Activated naive CD8-positive, alpha-beta T cell treated with anti-CD3 and anti-CD28 coated beads for 36 hours (primary cell): ENCODE measurements at places on chromosomes 1 and 21. TPM values are rescaled to one million over a fixed set of nuclear protein-coding genes. Genes with fewer than 3 reads are reported as not detected.

LRRN2 gene
- not detected for total RNA-seq

MROH7 gene
- total RNA-seq, result 0.14 TPM

PLEKHN1 gene
- total RNA-seq, result 0.85 TPM

- H3K4me3 ChIP-seq, result no peak overlapping the region
- DNase-seq, result no peak
- H3K4me1 ChIP-seq, result peaks cover 28% of the 10 kb centered on the region
- H3K36me3 ChIP-seq, result peaks cover 31% of the 10 kb centered on the region
- no peaks in the 10 kb centered on the region for H3K27me3 ChIP-seq
Observed at GRCh38 chr1:205172729-205173366, 38.7 kb downstream of the DSTYK start.

DNA sequence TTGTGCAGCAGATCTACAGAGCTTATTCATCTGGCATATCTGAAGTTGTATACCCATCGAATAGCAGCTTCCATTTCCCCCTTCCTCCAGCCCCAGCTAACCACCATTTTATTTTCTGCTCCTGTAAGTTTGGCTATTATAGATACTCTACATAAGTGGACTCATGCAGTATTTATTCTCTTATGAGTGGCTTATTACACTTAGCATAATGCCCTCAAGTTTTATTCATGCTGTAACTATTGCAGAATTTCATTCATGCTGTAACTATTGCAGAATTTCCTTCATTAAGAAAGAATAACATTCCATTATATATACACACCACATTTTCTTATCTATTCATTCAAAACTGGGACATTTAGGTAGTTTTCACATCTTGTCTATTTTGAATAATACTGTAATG lies 30.5 kb upstream of the IFI16 start:
- H3K4me1 ChIP-seq, result peaks cover 8% of the 10 kb centered on the region
- no peak overlapping the region for H3K4me3 ChIP-seq
- no peak for DNase-seq
- peaks cover 15% of the 10 kb centered on the region for H3K36me3 ChIP-seq
- no peak overlapping the region for H3K27ac ChIP-seq
- H3K27me3 ChIP-seq, result peaks cover 10% of the 10 kb centered on the region

GRCh38 chr1:8015809-8016165 lies 10.3 kb downstream of the ERRFI1 start:
- H3K4me3 ChIP-seq, result no peak overlapping the region
- H3K27ac ChIP-seq, result no peak overlapping the region
- no peaks in the 10 kb centered on the region for H3K36me3 ChIP-seq
- H3K4me1 ChIP-seq, result peaks cover 7% of the 10 kb centered on the region
- DNase-seq, result no peak

GRCh38 chr1:94624203-94624602 lies 82.6 kb upstream of the F3 start:
- DNase-seq, result no peak
- H3K4me3 ChIP-seq, result no peak overlapping the region
- no peak overlapping the region for H3K27ac ChIP-seq
- H3K27me3 ChIP-seq, result peaks cover 5% of the 10 kb centered on the region
- H3K36me3 ChIP-seq, result no peaks in the 10 kb centered on the region

DNA sequence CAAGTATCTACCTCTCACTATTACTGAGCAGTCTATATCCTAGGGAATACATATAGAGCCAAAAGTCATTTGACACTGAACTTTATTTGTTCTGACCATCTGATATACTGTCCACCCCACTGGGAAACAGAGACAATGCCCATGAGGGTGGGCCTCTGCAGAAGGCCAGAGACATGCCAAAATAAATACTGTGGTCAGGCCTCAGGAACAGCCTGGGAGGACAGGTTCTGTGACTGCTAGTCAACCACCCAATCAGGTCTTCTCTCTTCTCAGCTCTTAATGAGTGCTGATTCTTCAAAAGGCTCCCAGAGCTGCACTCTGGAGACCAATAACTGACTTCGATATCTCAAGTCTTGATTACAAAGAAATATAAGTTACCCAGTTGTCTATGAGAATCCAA lies 5.5 kb upstream of the ANKRD35 start:
- no peak overlapping the region for H3K4me3 ChIP-seq
- H3K27ac ChIP-seq, result no peak overlapping the region
- H3K36me3 ChIP-seq, result no peaks in the 10 kb centered on the region
- peaks cover 8% of the 10 kb centered on the region for H3K4me1 ChIP-seq

- H3K4me1 ChIP-seq, result peaks cover 6% of the 10 kb centered on the region
- no peaks in the 10 kb centered on the region for H3K36me3 ChIP-seq
- H3K27me3 ChIP-seq, result peaks cover 26% of the 10 kb centered on the region
- no peak within 1 kb of the TSS for H3K27ac ChIP-seq
- DNase-seq, result no peak
Observed at GRCh38 chr1:41484402-41485241, at the start of gene EDN2. Gene EDN2 (minus strand): TSS chr1:41484683. CDS start chr1:41484601, 82 bp downstream.

DNA sequence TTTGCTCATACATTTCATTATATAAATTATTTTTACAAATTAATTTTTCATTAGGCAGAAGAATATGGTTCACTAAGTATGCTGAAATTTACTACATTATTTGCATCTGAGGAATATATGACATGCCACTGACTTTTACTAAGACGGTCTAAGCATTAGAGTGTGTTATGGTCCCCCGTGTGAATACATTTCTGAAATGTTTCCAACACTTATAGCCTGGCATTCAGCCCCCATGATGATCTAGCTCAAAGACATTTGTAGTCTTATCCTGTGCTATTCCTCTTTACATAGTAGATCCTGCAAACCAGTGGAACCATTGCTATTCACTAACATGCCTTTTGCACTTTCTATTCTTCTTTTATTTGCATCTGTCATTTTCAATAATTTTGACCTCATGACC lies 1878.0 kb downstream of the MRPL39 start:
- H3K4me3 ChIP-seq, result no peak overlapping the region
- peaks cover 4% of the 10 kb centered on the region for H3K27me3 ChIP-seq
- no peak overlapping the region for H3K27ac ChIP-seq
- no peaks in the 10 kb centered on the region for H3K36me3 ChIP-seq

DNA sequence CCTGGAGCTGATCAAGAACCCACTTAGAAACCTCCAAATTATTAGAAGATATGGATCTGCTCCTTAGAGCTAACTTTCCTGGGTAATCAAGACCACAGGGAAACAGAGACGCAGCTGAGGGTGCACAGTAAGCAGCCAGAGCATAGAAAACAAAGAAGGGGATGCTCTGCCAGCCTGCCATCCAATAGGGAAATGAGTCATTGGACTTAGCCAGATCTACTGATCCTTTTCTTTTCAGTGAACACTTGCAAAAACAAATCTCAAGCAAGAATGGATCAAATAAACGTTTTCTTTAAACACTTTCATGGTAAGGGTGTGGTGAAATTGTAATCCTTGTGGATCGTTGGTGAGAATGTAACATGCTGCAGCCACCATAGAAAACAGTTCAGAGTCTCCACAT lies 474.0 kb downstream of the LTN1 start:
- no peak for DNase-seq
- no peaks in the 10 kb centered on the region for H3K36me3 ChIP-seq
- H3K4me1 ChIP-seq, result no peaks in the 10 kb centered on the region
- no peak overlapping the region for H3K27ac ChIP-seq
- H3K4me3 ChIP-seq, result no peak overlapping the region
- H3K27me3 ChIP-seq, result peaks cover 6% of the 10 kb centered on the region

GRCh38 chr1:150236614-150237100 lies 745 bp upstream of the ANP32E start:
- no peak overlapping the region for H3K4me3 ChIP-seq
- H3K27me3 ChIP-seq, result peaks cover 9% of the 10 kb centered on the region
- no peak overlapping the region for H3K27ac ChIP-seq
- peaks cover 16% of the 10 kb centered on the region for H3K4me1 ChIP-seq
- H3K36me3 ChIP-seq, result peaks cover 15% of the 10 kb centered on the region

- H3K4me3 ChIP-seq, result no peak overlapping the region
- H3K4me1 ChIP-seq, result no peaks in the 10 kb centered on the region
- DNase-seq, result no peak
- no peaks in the 10 kb centered on the region for H3K27me3 ChIP-seq
- H3K36me3 ChIP-seq, result peaks cover 10% of the 10 kb centered on the region
Observed at GRCh38 chr1:173255214-173255813, 48.2 kb upstream of the TNFSF4 start.
